ENCODE measurements at places on chromosomes 4 and X. TPM values are rescaled to one million over a fixed set of nuclear protein-coding genes. Genes with fewer than 3 reads are reported as not detected.

- no peak within 1 kb of the TSS for H3K27ac ChIP-seq
- no peak for DNase-seq
- H3K36me3 ChIP-seq, result no peaks in the 10 kb centered on the region
- no peaks in the 10 kb centered on the region for H3K27me3 ChIP-seq
Observed at GRCh38 chr4:117084866-117085701, at the start of gene TRAM1L1. Gene TRAM1L1 (minus strand): TSS chr4:117085576. CDS start chr4:117085393, 183 bp downstream.

DNA sequence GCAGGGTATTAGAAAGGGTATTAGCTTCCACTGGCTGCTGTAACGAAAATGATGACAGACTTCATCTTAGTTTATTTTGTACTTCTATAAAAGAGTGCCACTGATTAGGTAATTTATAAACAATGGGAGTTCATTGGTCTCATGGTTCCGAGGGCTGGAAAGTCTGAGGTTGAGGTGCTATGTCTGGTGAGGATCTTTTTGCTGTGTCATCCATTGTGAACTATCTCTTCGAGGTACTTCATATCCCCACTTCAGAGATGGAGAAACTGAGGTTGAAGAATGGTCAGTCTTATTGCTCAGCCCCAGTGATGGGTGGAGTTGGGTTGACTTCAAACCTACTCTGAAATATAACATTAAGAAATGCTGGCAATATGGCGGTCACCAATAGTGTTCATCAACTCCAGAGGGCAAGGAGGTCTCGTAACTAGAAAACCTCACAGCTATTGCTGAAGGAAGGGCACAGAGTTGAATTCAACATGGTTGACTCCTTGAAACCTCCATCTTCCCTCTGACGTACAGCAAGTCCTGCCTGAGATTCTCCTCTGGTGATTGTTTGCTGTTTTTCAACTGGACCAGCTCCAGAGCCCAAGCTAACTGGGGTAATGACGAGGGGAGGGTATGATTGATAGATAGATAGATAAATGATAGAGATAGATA is 53.6 kb upstream of the SHOX start:
- no peaks in the 10 kb centered on the region for H3K4me1 ChIP-seq
- H3K36me3 ChIP-seq, result no peaks in the 10 kb centered on the region
- no peak overlapping the region for H3K4me3 ChIP-seq
- no peak overlapping the region for H3K27ac ChIP-seq
- H3K27me3 ChIP-seq, result no peaks in the 10 kb centered on the region
- DNase-seq, result no peak

DNA sequence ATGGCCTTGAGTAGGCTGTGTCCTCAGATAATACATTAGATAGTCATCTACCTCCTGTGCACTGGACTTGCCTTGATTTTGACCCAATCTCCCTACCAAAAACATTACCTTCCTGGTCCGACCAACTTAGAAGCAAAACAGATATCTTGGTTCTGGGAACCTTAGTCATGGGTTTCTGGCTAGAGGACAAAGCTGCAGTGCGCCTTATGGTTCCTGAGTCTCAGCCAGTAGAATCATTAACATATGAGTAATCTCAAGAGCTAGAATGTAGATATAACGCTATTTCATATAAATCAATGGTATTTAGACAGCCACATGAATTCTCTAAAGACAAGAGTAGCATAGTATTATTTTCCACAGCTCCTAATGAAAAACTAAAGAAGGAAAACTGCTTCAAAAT is 83.1 kb downstream of the GRIA3 start:
- H3K27ac ChIP-seq, result no peak overlapping the region
- H3K4me1 ChIP-seq, result no peaks in the 10 kb centered on the region
- no peak overlapping the region for H3K4me3 ChIP-seq
- H3K36me3 ChIP-seq, result no peaks in the 10 kb centered on the region
- H3K27me3 ChIP-seq, result no peaks in the 10 kb centered on the region
- no peak for DNase-seq

GRCh38 chr4:134470544-134470943 is 269.0 kb upstream of the PABPC4L start:
- H3K27ac ChIP-seq, result no peak overlapping the region
- H3K36me3 ChIP-seq, result no peaks in the 10 kb centered on the region
- H3K27me3 ChIP-seq, result no peaks in the 10 kb centered on the region
- no peak overlapping the region for H3K4me3 ChIP-seq
- H3K4me1 ChIP-seq, result no peaks in the 10 kb centered on the region
- DNase-seq, result no peak

DNA sequence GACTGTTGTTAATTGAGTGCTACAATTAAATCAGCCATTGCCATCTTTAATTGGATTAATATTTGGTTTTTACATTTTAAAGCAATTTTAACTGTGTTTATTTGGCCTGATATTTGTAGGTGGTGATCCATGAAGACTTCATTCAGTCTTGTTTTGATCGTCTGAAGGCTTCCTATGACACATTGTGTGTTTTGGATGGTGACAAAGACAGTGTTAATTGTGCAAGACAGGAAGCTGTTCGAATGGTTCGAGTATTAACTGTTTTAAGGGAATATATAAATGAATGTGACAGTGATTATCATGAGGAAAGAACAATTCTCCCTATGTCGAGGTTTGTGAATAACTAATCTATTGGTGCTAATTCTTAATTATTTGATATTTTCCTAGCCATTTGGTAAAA is 82.6 kb downstream of the USP9X start:
- DNase-seq, result no peak
- no peak overlapping the region for H3K4me3 ChIP-seq
- H3K36me3 ChIP-seq, result peaks cover 4% of the 10 kb centered on the region
- no peak overlapping the region for H3K27ac ChIP-seq
- H3K27me3 ChIP-seq, result no peaks in the 10 kb centered on the region
- H3K4me1 ChIP-seq, result no peaks in the 10 kb centered on the region

- no peak overlapping the region for H3K27ac ChIP-seq
- H3K36me3 ChIP-seq, result no peaks in the 10 kb centered on the region
- no peak for DNase-seq
- no peaks in the 10 kb centered on the region for H3K27me3 ChIP-seq
- H3K4me1 ChIP-seq, result no peaks in the 10 kb centered on the region
- no peak overlapping the region for H3K4me3 ChIP-seq
Observed at GRCh38 chrX:96407981-96408380, 276.7 kb upstream of the DIAPH2 start.

CSN1S1 gene
- not detected for total RNA-seq

DCAF8L2 gene
- total RNA-seq, result not detected

GAGE12F gene
- total RNA-seq, result not detected

All from HCT116 (cell line).